Activated CD4-positive, alpha-beta memory T cell treated with anti-CD3 and anti-CD28 coated beads, Interleukin-2, amount 10 ng/mL, durations not matched to agents 7 days and 5 days (primary cell): ENCODE measurements at places on chromosomes 3 and 15.

GRCh38 chr3:33360136-33360825 lies 79.9 kb downstream of the UBP1 start:
- no peak overlapping the region for H3K27ac ChIP-seq
- H3K27me3 ChIP-seq, result peaks cover 22% of the 10 kb centered on the region
- DNase-seq, result no peak
- no peaks in the 10 kb centered on the region for H3K36me3 ChIP-seq

GRCh38 chr3:165195640-165196576 lies at the start of gene SLITRK3:
SLITRK3 (minus strand) TSS chr3:165196384; CDS start chr3:165190830, 5,554 bp downstream.
- H3K4me3 ChIP-seq, result no peak within 1 kb of the TSS
- no peak within 1 kb of the TSS for H3K27ac ChIP-seq
- DNase-seq, result no peak
- H3K27me3 ChIP-seq, result peaks cover 47% of the 10 kb centered on the region
- H3K36me3 ChIP-seq, result no peaks in the 10 kb centered on the region

- no peak overlapping the region for H3K4me3 ChIP-seq
- peaks cover 10% of the 10 kb centered on the region for H3K4me1 ChIP-seq
- no peak overlapping the region for H3K27ac ChIP-seq
- no peaks in the 10 kb centered on the region for H3K36me3 ChIP-seq
- H3K27me3 ChIP-seq, result peaks cover 2% of the 10 kb centered on the region
- DNase-seq, result no peak
These were observed 16.3 kb upstream of the RAB7A start for GRCh38 chr3:128709506-128710210.

- H3K27me3 ChIP-seq, result peaks cover 8% of the 10 kb centered on the region
- DNase-seq, result no peak
- H3K27ac ChIP-seq, result no peak overlapping the region
These were observed 141.7 kb upstream of the IQSEC1 start for GRCh38 chr3:13214847-13215472.

DNA sequence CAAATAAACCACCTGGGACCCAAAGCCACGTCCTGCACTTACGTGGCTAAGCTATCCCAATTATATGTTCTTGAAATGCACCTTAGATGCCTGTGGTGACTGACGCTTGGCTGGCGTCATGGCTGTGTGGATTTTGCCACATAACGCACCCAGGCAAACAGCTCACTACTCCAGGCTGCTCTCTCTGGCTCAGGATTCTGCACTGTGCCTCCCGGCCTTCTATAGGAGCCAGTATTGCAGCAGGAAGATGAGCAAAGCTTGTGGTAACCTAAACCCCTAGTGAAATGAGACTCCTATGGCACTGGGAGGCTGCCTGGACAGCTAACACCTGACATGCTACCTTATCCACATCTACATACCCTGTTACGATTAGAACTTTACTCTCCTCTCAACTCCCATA lies 179.3 kb downstream of the THRB start:
- H3K36me3 ChIP-seq, result no peaks in the 10 kb centered on the region
- DNase-seq, result no peak
- no peaks in the 10 kb centered on the region for H3K27me3 ChIP-seq
- H3K27ac ChIP-seq, result no peak overlapping the region

GRCh38 chr3:141699897-141700296 lies 38.2 kb upstream of the RNF7 start:
- H3K36me3 ChIP-seq, result no peaks in the 10 kb centered on the region
- H3K4me1 ChIP-seq, result no peaks in the 10 kb centered on the region
- H3K27ac ChIP-seq, result no peak overlapping the region
- no peak overlapping the region for H3K4me3 ChIP-seq
- DNase-seq, result no peak
- H3K27me3 ChIP-seq, result peaks cover 6% of the 10 kb centered on the region

GRCh38 chr3:165210132-165210531 lies 13.9 kb upstream of the SLITRK3 start:
- H3K4me3 ChIP-seq, result no peak overlapping the region
- DNase-seq, result no peak
- no peaks in the 10 kb centered on the region for H3K36me3 ChIP-seq
- peaks cover 2% of the 10 kb centered on the region for H3K4me1 ChIP-seq
- H3K27me3 ChIP-seq, result peaks cover 2% of the 10 kb centered on the region

- H3K27me3 ChIP-seq, result peaks cover 9% of the 10 kb centered on the region
- no peak for DNase-seq
- peaks cover 8% of the 10 kb centered on the region for H3K4me1 ChIP-seq
- no peak overlapping the region for H3K4me3 ChIP-seq
- H3K36me3 ChIP-seq, result no peaks in the 10 kb centered on the region
These were observed 28.5 kb upstream of the RPL39L start for GRCh38 chr3:187167777-187168176.

- peaks cover 2% of the 10 kb centered on the region for H3K27me3 ChIP-seq
- no peaks in the 10 kb centered on the region for H3K4me1 ChIP-seq
- no peaks in the 10 kb centered on the region for H3K36me3 ChIP-seq
- no peak overlapping the region for H3K27ac ChIP-seq
- H3K4me3 ChIP-seq, result no peak overlapping the region
These were observed 177.9 kb upstream of the TLE3 start for GRCh38 chr15:70275461-70276138.

GRCh38 chr3:86654806-86655460 lies 336.0 kb downstream of the VGLL3 start:
- no peak overlapping the region for H3K27ac ChIP-seq
- no peaks in the 10 kb centered on the region for H3K27me3 ChIP-seq
- no peak for DNase-seq
- H3K4me1 ChIP-seq, result no peaks in the 10 kb centered on the region
- no peak overlapping the region for H3K4me3 ChIP-seq
